ENCODE measurements at places on chromosomes 7 and 10.

DNA sequence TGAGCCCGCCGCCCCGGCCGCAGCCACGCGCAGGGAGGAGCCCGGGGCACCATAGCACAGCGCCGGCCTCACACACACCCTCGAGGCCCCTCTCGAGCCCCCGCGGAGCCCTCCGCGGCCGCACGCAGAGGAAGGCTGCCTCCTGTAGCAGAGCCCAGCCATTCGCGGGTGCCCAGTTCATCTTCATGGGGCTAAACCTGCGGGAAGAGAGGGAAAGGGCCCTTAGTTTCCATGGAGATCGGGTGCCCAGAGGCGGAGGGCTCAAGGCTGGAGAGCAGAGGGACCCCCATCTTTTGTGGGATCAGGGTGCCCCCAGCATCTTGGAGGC is 2.9 kb upstream of the SYCE1 start:
- no peak overlapping the region for H3K4me3 ChIP-seq
- DNase-seq, result no peak
- H3K27me3 ChIP-seq, result peaks cover 7% of the 10 kb centered on the region
- no peaks in the 10 kb centered on the region for H3K4me1 ChIP-seq
- no peak overlapping the region for H3K27ac ChIP-seq

- no peaks in the 10 kb centered on the region for H3K4me1 ChIP-seq
- no peak for DNase-seq
- no peak overlapping the region for H3K27ac ChIP-seq
- H3K36me3 ChIP-seq, result peaks cover 3% of the 10 kb centered on the region
Measured at GRCh38 chr10:60535427-60535826, 145.8 kb upstream of the ANK3 start.

DNA sequence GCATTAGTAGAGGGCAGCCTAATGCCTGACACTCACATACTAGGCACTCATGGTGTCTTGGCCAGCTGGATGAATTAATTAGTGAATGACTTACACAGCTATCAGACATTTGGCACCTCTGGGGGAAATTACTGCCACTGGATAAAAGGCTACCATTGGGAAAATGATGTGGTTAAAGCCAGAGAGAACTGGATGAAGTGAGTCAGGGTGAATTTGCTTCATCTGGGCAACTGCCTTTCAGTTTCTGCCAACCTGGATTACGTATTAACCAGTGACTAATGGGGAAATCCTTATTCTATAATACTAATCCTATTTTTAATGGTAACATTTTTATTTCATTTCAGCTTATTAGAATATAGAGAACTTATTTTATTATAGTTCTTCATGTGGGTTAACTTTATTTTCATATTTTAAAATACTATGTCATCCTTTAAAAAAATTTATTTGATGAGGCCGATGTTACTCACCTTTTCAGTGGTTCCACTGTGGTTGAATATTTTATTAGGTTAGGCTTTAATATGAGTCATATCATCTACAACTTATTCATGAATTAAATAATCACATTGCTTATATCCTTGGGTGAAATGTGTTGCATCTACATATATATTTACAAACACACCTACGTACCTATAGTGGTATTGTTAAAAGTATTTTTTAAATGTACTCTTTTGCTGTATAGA is 85.6 kb upstream of the CAPZA2 start:
- no peak for DNase-seq
- H3K4me1 ChIP-seq, result no peaks in the 10 kb centered on the region
- H3K36me3 ChIP-seq, result no peaks in the 10 kb centered on the region
- no peak overlapping the region for H3K4me3 ChIP-seq

DNA sequence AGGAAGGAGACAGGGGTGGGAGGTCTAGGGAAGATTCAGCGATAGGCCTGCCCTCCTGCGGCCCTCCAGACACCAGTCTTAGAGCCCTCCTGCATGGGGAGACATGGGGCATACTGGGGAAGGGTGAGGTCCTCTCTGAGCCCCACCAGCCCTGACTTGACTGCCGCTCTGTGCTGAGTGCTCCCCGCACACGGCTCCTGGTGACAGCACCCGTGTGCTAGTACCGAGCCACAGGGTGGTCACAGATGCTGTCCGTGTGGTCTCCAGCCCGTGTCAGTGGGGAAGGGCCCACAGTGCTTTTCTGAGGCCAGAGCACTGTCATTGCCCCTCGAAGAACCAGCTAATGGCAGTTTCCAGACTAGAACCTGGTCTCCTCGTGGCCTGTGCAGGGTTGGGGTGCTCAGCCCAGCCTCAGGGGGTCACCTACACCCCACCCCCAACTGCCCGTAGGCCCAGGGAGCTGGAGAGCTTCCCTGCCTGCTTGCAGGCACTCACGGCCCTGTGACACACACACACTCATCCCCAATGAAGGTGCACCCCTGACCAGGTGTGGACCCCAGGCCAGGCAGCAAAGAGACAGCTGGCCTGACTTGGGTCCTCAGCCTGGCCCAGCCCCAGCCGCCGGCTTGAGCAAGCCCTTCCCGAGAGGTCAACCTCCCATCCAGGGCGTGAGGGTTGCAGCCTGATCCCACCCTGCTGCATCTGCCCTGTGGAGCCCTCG is 86.0 kb upstream of the RET start:
- no peaks in the 10 kb centered on the region for H3K27me3 ChIP-seq
- no peak overlapping the region for H3K4me3 ChIP-seq
- no peaks in the 10 kb centered on the region for H3K36me3 ChIP-seq
- peaks cover 11% of the 10 kb centered on the region for H3K4me1 ChIP-seq
- no peak overlapping the region for H3K27ac ChIP-seq

DNA sequence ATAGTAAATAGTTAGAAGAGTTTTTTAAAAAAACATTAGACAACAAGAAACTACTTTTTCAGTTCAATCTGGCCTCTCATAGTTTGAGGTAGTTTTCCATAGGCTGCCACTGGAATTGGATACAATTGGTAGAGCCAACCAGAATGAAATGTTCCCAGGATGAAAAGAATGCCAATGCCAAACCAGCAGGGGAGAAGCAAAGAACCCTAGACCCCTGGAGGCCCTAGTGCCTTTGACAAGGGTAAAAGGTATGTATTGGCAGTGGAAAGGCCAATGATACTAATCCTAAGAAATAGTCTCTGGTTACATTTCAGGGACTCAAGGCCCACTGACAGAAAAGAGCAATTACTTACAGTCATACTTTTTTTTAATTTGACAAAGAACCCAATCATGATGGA is 77.4 kb upstream of the SEM1 start:
- H3K4me3 ChIP-seq, result no peak overlapping the region
- H3K27me3 ChIP-seq, result no peaks in the 10 kb centered on the region
- no peak overlapping the region for H3K27ac ChIP-seq
- H3K36me3 ChIP-seq, result no peaks in the 10 kb centered on the region
- no peak for DNase-seq
- no peaks in the 10 kb centered on the region for H3K4me1 ChIP-seq

- no peak overlapping the region for H3K27ac ChIP-seq
- H3K4me1 ChIP-seq, result no peaks in the 10 kb centered on the region
- H3K27me3 ChIP-seq, result no peaks in the 10 kb centered on the region
- DNase-seq, result no peak
- H3K4me3 ChIP-seq, result no peak overlapping the region
- no peaks in the 10 kb centered on the region for H3K36me3 ChIP-seq
Measured at GRCh38 chr10:105534086-105534485, 893.0 kb downstream of the SORCS3 start.

- H3K27me3 ChIP-seq, result no peaks in the 10 kb centered on the region
- H3K36me3 ChIP-seq, result peaks cover 87% of the 10 kb centered on the region
- peaks cover 76% of the 10 kb centered on the region for H3K4me1 ChIP-seq
- no peak overlapping the region for H3K4me3 ChIP-seq
Measured at GRCh38 chr7:50367100-50367499, 62.6 kb downstream of the IKZF1 start.

DNA sequence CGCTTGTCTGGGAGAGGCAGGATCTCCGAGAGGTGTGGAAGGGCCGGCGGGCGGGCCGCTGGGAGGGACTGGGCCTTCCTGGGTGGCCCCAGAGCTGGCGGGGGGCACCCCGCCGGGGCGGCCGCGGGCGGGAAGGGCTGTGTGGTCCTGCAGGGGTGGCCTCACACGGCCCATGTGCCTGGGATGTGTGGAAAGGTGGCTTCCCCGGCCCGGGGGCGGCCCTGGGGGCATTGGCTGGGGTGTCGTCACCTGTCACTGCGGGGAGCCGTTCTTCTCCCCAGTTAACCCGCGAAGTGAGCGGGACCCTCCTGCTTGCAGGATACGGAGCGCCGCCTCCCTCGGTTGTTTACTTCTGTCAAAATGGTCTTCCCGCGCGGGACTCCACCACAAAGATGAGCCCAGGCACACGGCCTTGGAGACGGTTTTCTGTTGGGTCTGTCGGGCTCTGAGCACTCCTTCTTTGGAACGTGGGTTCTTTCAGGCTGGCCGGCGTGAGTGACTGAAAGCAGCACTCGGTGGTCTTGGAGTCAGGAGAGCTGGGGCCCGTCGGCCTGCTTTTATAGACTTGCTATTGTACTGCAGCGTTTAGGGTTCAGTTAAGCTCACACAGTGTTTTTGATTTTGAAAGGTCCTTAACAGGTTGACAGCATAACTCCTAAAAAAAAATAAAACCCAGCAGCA is 700 bp downstream of the SMC3 start:
- peak overlapping the region; percentile 96 for H3K4me3 ChIP-seq
- peaks cover 8% of the 10 kb centered on the region for H3K36me3 ChIP-seq
- H3K27ac ChIP-seq, result peak overlapping the region; percentile 79

DNA sequence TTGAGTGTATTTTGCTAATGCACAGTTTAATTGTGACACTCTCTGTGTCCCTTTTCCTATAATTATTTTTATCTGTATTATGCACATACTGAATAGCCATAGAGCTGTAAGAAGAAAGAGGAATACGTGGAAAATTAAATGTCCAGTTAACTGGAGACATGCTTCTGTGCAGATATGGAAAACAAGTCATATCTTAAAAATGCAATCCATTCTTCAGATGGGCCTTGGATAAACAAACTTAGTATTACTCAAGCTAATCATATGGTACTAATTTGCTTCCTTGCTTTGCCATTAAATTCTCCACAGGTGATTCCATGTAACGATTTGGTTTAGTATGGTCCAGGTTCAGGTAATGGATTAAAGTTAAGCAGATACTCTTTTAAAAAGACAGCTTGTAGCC is 201.2 kb upstream of the CELF2 start:
- no peak overlapping the region for H3K27ac ChIP-seq
- H3K27me3 ChIP-seq, result no peaks in the 10 kb centered on the region
- no peak overlapping the region for H3K4me3 ChIP-seq
- DNase-seq, result no peak

- no peak overlapping the region for H3K27ac ChIP-seq
- no peaks in the 10 kb centered on the region for H3K27me3 ChIP-seq
- no peaks in the 10 kb centered on the region for H3K36me3 ChIP-seq
- H3K4me1 ChIP-seq, result no peaks in the 10 kb centered on the region
- H3K4me3 ChIP-seq, result no peak overlapping the region
Measured at GRCh38 chr10:80580638-80581468, 43.2 kb downstream of the SH2D4B start.

DNA sequence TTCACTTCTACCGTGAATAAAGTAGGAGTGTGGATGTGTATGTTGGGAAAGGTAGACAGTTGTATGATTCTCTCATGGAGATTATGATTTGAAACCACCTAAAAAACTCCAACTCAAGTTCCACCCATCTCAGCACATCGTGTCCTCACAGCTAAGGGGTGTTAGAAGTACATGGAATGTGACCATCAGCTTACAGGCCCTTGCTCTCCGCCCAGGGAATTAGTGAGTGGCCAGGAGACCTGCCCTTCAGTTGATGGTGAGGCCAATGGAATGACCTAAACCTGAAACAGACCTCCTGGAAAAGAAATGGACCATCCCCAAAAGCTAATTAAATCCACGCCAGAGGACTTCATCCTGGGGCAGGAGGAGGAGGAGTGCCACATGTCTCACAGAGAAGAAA is 2.1 kb upstream of the WNT2 start:
- H3K27ac ChIP-seq, result no peak overlapping the region
- H3K27me3 ChIP-seq, result peaks cover 32% of the 10 kb centered on the region
- H3K36me3 ChIP-seq, result no peaks in the 10 kb centered on the region
- no peak overlapping the region for H3K4me3 ChIP-seq
- no peak for DNase-seq

DNA sequence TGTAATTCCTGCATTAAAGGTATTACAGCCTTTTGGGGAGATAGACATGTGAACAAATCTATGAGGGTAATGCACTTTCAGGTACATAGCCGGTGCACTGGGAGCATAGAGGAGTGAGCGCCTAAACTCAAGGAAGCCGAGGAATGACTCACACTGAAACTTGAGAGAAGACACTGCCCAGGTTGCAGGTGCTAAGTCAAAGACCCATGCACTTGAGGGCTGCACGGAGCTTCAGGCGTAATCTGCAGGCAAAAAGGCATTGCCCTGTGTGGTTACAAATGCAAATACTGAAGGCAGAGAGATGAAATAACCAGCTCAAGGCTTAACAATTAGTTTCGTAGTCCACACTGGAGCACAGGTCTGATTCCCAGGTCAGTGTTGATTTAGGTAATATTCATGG is 51.0 kb upstream of the OSBPL3 start:
- H3K27me3 ChIP-seq, result no peaks in the 10 kb centered on the region
- H3K27ac ChIP-seq, result no peak overlapping the region
- DNase-seq, result no peak
- H3K4me1 ChIP-seq, result peaks cover 43% of the 10 kb centered on the region
- H3K36me3 ChIP-seq, result no peaks in the 10 kb centered on the region
- H3K4me3 ChIP-seq, result no peak overlapping the region

DNA sequence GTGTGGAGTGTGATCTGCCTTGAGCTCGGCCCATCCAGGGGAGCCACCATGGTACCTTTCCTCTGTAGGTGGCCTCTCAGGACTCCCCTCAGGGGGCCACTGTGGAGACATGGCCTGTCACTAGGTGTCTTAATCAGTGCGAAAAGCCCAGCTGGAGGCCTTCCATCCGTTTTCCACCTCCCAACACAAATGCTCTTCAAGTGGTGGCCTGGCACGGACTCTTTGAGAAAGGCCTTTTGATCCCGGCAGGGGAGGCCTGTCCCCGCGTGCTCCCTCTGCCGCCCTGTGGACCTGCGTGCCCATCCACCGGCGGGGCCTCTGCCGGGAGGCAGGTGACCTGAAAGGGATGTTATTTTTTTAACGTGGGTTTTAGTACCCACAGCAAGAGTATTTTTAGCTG is 149.5 kb downstream of the RGS10 start:
- DNase-seq, result no peak
- H3K4me3 ChIP-seq, result no peak overlapping the region
- peaks cover 9% of the 10 kb centered on the region for H3K36me3 ChIP-seq
- H3K27ac ChIP-seq, result no peak overlapping the region

DNA sequence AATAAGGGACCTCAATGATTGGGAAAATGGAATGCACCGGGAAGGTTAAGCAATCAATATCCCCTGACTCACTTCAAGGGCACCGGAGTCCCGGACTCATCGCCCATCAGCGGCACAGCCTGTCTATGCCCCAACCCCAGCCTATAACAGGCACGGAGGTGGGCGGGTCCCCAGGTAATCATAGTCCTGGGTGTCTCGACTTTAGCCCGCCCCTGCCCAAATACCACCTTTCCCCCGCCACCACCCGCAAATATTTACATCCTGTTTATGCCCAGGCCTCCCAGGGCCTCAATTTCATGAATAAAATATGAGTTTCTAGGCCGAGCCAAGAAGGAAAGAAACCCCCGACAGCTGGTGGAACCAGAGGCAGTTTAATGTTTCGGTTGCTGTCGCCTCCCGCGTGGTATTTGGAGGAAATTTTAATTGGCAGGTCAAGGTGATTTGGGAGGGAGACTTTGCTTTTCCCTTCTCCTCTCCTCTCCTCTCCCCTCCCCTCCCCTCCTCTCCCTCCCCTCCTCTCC is 15.6 kb upstream of the RFC2 start:
- H3K27ac ChIP-seq, result no peak overlapping the region
- H3K4me1 ChIP-seq, result peaks cover 11% of the 10 kb centered on the region
- H3K36me3 ChIP-seq, result no peaks in the 10 kb centered on the region
- peak; percentile 51 for DNase-seq
- no peaks in the 10 kb centered on the region for H3K27me3 ChIP-seq
